ENCODE measurements at places on chromosomes 11 and 22.
A peak's percentile ranks its signal among the peaks of the same experiment; 100 is the strongest.

GRCh38 chr22:37232140-37232998 is 11.7 kb downstream of the RAC2 start:
- H3K27me3 ChIP-seq = no peaks in the 10 kb centered on the region
- H3K27ac ChIP-seq = peak overlapping the region; percentile 100
- no peak for DNase-seq

DNA sequence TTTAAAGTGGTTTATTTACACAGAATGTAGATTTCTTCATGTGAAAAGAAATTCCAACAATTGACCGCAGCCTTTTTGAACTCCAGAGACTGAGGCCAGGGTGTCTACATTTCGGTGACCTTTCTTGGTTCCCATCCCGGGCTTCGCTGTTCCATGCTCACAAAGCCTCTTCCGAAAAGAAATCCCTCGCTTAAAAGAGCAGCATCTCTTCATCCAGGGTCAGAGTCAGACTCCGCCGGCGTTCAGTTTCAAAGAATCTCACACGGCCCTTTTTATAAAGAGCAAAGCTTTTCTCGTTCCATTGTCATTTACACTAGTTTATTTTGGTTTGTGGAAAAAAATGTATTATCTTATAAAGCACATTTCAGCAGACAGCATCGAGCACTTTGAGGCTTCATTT is 530.6 kb upstream of the B3GAT1 start:
- no peaks in the 10 kb centered on the region for H3K4me1 ChIP-seq
- no peak for DNase-seq
- no peak overlapping the region for H3K27ac ChIP-seq
- no peaks in the 10 kb centered on the region for H3K27me3 ChIP-seq

DNA sequence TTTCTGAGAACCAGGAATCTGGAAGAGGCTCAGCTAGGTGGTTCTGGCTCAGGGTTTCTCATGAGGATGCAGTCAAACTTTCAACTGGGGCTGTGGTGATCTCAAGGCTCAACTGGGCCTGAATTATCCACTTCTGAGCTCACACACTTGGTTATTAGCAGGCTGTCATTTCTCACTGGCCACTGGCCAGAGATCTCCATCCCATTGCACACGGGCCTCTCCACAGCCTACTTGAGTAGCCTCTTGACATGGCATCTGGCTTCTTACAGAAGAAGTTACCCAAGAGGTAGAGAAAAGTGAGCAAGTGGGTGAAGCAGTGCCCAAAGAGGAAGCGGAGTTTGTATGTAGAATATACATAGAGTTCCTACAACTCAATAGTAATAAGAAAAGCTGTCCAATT is 16.0 kb downstream of the CALCA start:
- no peak overlapping the region for H3K27ac ChIP-seq
- no peaks in the 10 kb centered on the region for H3K36me3 ChIP-seq
- H3K27me3 ChIP-seq = no peaks in the 10 kb centered on the region

DNA sequence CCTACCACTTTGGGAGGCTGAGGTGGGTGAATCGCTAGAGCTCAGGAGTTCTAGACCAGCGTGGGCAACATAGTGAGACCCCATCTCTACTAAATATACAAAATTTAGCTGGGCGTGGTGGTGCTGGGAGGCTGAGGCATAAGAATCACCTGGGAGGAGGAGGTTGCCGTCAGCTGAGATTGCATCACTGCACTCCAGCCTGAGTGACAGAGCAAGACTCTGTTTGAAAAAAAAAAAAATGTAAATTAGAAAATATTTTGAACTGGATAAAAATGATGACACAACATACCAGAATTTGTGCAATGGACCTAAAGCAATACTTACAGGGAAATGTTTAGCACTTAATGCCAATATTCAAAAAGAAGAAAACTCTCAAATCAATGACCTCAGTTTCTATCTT is 46.4 kb downstream of the ATG16L2 start:
- no peak for DNase-seq
- H3K4me1 ChIP-seq = no peaks in the 10 kb centered on the region
- H3K27ac ChIP-seq = no peak overlapping the region
- H3K36me3 ChIP-seq = peaks cover 26% of the 10 kb centered on the region
- no peaks in the 10 kb centered on the region for H3K27me3 ChIP-seq
- H3K4me3 ChIP-seq = no peak overlapping the region

DNA sequence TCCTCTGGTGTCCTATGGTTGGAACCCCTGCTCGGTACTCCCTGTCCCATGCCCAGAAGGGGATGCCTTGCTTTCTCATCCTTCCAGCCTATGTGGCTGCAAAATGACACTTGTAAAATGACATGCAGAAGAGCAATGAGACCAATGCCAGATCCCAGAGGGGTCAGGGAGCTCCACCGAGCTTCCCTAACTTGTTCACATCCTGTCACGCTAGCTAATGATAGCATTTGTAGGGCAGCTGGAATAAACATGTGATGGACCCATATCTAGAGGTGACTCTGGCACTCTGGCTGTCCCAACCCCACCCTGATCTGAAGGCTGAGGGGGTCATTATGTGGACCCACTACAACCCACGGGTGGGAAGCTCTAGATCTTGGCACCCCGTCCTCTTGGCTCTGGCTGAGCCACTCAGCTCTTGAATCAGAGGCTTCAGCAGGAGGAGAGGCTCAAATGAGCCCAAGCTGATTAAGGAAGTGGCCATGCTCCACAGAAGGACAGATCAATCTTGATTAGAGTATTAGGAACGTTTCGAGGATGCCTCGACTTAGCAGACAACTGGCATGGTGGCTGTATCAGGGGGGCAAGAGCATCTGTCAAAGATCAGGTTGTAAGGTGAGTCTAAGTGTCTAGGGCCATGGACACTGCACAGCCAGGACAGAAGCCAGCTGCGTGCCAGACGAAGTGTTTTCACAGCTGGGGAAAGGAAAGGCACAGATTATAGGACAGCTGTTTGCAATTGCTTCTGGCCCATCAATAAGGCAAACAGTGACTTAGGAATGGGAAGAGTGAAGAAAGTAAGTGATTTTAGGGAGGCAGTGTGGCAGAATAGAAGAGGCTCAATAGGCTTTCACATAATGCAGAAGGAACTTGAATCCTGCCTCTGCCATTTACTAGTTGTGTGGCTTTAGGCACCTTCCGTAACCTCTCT is 182.8 kb downstream of the KIRREL3 start:
- H3K27me3 ChIP-seq = 0 out of 2 replicates have a peak, but pooled peaks cover 3% of the 10 kb centered on the region
- H3K4me1 ChIP-seq = no peaks in the 10 kb centered on the region
- no peak for DNase-seq
- H3K27ac ChIP-seq = no peak overlapping the region

- no peak overlapping the region for H3K4me3 ChIP-seq
- DNase-seq = no peak
- no peaks in the 10 kb centered on the region for H3K27me3 ChIP-seq
- no peaks in the 10 kb centered on the region for H3K36me3 ChIP-seq
- no peaks in the 10 kb centered on the region for H3K4me1 ChIP-seq
These were observed 12.3 kb downstream of the TSPAN32 start for GRCh38 chr11:2314136-2314524.

- H3K36me3 ChIP-seq = no peaks in the 10 kb centered on the region
- no peak for DNase-seq
- H3K27ac ChIP-seq = no peak overlapping the region
- H3K27me3 ChIP-seq = no peaks in the 10 kb centered on the region
- no peaks in the 10 kb centered on the region for H3K4me1 ChIP-seq
These were observed 411.0 kb upstream of the NARS2 start for GRCh38 chr11:78985663-78986062.

DNA sequence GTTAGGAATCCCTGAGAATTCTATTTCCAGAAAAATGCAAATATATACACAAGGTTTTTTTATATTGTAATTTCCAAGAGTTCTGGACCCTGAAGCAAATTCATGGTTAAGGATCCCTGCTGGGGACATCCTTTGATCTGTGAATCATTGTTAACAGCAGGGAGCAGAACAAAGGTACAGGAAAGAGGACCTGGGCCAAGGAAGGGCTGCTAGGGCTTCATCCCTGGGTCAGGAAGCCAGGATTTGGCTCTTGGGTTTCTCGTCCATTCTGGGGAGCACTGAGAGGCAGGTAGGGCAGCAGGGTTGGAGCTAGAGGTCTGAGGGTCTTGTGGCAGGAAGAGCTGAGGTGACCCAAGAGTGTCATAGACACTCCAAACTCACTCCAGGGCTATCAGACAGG is 10.2 kb upstream of the OAF start:
- H3K36me3 ChIP-seq = no peaks in the 10 kb centered on the region
- no peak for DNase-seq
- peaks cover 2% of the 10 kb centered on the region for H3K27me3 ChIP-seq
- H3K4me3 ChIP-seq = no peak overlapping the region
- no peak overlapping the region for H3K27ac ChIP-seq

DNA sequence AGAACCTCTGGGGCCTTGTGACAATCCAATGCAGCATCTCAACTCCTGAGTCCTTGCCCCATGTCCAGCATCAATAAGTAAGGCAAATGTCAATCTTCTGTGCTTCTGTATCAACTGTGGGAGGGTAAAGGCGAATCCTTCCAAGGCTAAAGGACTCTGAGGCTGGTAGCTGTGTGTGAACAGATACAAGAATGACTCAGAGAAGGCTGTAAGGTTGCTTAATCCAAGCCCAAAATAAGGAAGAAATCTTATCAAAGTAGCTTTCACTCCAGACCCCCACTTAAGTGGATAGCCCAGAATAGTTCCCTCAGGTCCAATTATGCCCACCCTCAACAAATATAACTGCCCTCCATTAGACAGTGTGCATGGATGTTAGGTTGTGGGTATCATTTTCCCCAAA is 28.1 kb upstream of the SCGB1A1 start:
- H3K4me1 ChIP-seq = peaks cover 8% of the 10 kb centered on the region
- H3K4me3 ChIP-seq = no peak overlapping the region
- no peaks in the 10 kb centered on the region for H3K36me3 ChIP-seq
- H3K27me3 ChIP-seq = no peaks in the 10 kb centered on the region
- no peak overlapping the region for H3K27ac ChIP-seq
- DNase-seq = no peak

- no peaks in the 10 kb centered on the region for H3K27me3 ChIP-seq
These were observed 171.9 kb upstream of the MPPED2 start for GRCh38 chr11:30758012-30758411.

GRCh38 chr11:75582506-75582894 is 20.4 kb downstream of the SERPINH1 start:
- H3K4me3 ChIP-seq = peak overlapping the region; percentile 66
- peaks cover 9% of the 10 kb centered on the region for H3K4me1 ChIP-seq
- H3K27me3 ChIP-seq = no peaks in the 10 kb centered on the region

- H3K4me3 ChIP-seq = no peak overlapping the region
- no peak for DNase-seq
- H3K27ac ChIP-seq = no peak overlapping the region
These were observed 296.0 kb downstream of the CTTN start for GRCh38 chr11:70694371-70694770.

- H3K4me3 ChIP-seq = no peak overlapping the region
- no peak overlapping the region for H3K27ac ChIP-seq
- no peaks in the 10 kb centered on the region for H3K27me3 ChIP-seq
- H3K4me1 ChIP-seq = peaks cover 17% of the 10 kb centered on the region
- no peak for DNase-seq
- H3K36me3 ChIP-seq = no peaks in the 10 kb centered on the region
These were observed 29.8 kb upstream of the CREB3L1 start for GRCh38 chr11:46247659-46248058.

GRCh38 chr11:10401256-10401655 is 53.8 kb upstream of the AMPD3 start:
- H3K4me1 ChIP-seq = no peaks in the 10 kb centered on the region
- H3K27me3 ChIP-seq = no peaks in the 10 kb centered on the region
- H3K36me3 ChIP-seq = no peaks in the 10 kb centered on the region

- no peak overlapping the region for H3K27ac ChIP-seq
- no peak for DNase-seq
- no peaks in the 10 kb centered on the region for H3K27me3 ChIP-seq
- peaks cover 13% of the 10 kb centered on the region for H3K36me3 ChIP-seq
These were observed 19.7 kb upstream of the CTTN start for GRCh38 chr11:70378506-70379134.

DNA sequence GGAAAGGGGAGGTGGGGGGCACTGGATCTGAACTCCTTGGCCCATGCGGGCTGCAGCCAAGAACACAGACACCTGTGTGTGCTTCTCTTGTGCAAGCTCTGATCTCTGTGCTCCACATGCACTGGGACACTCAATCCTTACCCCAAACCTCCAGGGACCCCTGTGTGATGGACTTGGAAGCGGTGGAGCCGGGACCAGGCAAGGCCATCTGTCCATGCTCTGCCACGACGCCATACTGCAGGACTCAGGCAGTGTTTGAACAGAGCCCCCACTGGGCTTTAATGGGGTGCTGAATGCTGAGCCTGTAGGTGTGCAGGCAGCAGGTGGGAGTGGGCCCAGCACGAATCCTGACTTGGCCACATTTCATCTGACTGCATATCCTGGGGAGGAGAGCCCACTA is 23.4 kb downstream of the PPM1F start:
- DNase-seq = no peak
- H3K27me3 ChIP-seq = no peaks in the 10 kb centered on the region
- no peaks in the 10 kb centered on the region for H3K36me3 ChIP-seq

- no peak overlapping the region for H3K27ac ChIP-seq
- H3K36me3 ChIP-seq = no peaks in the 10 kb centered on the region
- H3K4me3 ChIP-seq = no peak overlapping the region
- H3K27me3 ChIP-seq = no peaks in the 10 kb centered on the region
- no peaks in the 10 kb centered on the region for H3K4me1 ChIP-seq
- DNase-seq = no peak
These were observed 112.0 kb upstream of the PDGFD start for GRCh38 chr11:104275992-104276391.

- H3K36me3 ChIP-seq = no peaks in the 10 kb centered on the region
- H3K27ac ChIP-seq = no peak overlapping the region
- no peaks in the 10 kb centered on the region for H3K27me3 ChIP-seq
- DNase-seq = no peak
These were observed 378.0 kb downstream of the NTM start for GRCh38 chr11:131748151-131749050.

GRCh38 chr11:117369534-117369933 is 41.9 kb downstream of the CEP164 start:
- H3K27ac ChIP-seq = no peak overlapping the region
- H3K4me1 ChIP-seq = no peaks in the 10 kb centered on the region
- peaks cover 4% of the 10 kb centered on the region for H3K36me3 ChIP-seq
- H3K4me3 ChIP-seq = no peak overlapping the region

DNA sequence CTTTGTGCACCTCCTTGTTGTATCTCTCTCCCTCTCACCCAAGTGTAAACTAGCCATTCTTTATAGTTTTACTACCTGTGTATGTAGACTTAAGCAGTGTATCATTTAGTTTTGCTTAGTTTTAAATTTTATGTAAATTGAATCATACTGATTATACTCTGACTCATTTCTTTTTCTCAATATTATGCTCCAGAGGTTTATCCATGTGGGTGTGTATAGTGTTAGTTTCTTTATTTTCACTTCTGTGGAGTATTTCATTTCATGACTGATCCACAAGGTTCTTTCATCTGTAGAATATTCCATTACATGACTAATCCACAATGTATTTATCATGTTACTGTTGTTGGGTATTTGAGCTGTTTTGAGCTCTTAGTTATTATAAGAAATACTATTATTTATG is 62.0 kb downstream of the CCDC34 start:
- H3K27me3 ChIP-seq = no peaks in the 10 kb centered on the region
- no peaks in the 10 kb centered on the region for H3K36me3 ChIP-seq
- DNase-seq = no peak
- H3K4me1 ChIP-seq = no peaks in the 10 kb centered on the region
- H3K27ac ChIP-seq = no peak overlapping the region
